ENCODE measurements at places on chromosomes 11 and 22.

GRCh38 chr22:27349456-27349855 lies 452.1 kb downstream of the MN1 start:
- DNase-seq: no peak

DNA sequence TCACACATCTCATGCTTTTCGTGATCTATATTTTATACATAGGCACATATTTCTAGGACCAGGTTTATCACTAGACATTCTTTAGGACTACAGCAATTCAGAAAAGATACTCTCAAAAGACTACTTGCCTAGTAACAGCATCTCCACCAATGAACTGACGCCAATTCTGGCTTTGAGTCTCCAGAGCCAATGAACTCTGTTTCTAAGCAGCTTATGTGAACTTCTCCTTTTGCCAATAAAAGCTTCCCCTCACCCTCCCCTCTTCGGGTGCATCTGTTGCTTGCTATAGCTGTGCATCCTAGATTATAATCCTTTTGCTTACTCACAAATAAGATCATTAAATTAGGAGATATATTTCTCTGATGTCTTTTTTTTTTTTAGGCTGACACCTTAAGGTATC lies 11.4 kb upstream of the ANKK1 start:
- DNase-seq: no peak

DNA sequence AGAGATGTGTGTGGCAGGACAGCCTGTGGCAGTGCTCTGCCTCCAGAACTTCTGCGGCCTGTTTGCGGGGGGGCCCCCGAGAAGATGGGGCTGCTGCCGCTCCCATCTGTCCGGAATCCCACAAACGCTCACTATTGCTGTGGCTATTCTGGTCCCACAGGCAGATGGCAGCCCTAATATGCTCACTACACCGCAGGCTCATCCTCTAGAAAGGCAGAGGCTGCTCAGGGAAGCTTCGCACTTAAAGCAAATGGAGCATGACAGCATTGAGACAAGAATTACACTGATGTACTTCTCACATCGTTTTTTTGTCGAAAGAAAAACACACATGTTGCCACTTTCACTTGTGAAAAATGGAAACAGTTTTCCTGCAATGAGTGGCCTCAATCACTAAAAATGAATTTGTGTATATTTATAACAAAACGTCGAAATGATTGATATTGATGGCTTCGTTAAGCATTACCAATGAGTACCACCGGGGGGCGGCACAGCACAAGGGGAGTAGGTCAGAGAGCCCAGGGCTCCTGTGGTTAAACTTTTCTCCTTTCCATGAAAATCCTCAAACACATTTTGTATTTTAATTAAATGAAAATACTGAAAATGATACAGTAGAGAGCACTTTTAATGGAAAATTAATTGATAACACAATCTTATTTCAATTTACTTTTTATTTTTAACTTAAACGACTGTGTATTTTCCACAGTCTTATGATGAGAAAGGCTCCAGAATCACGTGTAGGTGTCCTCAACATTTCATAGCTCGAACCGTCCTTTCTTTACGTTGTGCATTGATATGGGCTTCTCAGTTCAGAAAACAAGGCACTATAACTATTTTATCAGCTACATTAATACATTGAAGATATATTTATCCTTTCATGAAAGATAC lies 69.1 kb downstream of the CTTN start:
- peak; percentile 62 for DNase-seq

GRCh38 chr11:13207665-13208594 lies 69.7 kb upstream of the BMAL1 start:
- peak; percentile 44 for DNase-seq

DNA sequence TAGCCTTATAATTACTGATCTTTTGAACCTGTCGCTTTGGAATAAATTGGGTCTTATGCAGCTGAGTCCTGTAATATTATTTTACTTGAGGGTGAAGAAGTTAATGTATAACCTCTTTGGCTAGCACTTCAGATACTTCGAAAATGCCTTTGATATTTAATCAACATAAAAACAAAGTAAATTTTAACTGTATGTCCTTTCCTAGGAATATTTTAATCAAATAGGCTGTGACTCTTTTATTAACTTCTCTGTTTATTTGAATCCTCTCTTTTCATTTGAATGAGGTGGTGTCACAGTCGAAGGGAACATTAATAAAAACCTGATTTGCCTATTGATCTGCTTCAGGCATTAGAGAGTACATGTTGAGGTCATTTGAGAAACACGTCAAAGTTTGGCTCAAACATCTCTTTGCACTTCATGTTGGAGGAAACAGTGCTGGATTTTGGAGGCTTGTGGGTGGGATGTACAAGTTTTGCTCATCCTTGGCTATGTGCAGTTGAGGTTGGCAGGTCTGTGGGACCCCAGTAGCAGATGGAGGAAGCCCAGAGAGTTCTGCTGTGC lies 143.6 kb downstream of the NCAM1 start:
- DNase-seq: no peak

DNA sequence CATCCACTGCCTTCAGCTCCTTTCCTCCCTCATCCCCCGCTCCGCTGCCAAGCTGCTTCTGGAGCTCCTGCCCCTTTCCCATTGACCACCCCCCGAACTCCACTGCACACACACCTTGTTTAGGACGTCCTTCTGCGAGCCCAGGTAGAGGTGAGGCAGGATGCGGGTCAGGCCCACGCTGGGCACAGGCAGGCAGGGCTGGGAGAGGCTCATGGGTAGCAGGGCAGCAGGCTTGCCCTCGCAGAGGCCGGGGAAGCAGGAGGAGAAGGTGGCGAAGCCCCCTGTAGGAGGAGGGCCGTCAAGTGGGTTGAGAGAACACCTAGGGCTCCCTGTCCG lies 13.3 kb downstream of the DUSP8 start:
- DNase-seq: no peak

DNA sequence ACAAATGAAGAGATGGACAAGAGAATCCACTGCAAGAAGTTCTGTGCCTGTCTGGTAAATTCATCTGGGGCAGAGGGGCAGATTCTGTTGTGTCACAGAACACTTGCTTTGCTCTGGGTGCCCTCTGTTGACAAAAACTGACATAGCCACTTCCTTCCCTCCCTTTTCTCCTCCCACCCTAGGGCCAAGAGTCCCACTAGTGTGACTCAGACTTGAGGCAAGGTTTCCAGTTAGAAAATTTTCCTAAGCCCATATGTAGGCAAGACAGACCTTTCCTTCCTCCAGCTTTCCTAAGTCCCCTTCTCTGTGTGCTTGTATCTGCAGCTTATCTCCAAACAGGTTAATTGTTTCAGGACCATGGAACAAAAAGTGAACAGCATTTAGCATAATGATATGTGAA lies 106.8 kb downstream of the RBFOX2 start:
- DNase-seq: peak; percentile 84

- DNase-seq: peak; percentile 65
Measured at GRCh38 chr11:8018484-8019313, 31.6 kb downstream of the EIF3F start.

DNA sequence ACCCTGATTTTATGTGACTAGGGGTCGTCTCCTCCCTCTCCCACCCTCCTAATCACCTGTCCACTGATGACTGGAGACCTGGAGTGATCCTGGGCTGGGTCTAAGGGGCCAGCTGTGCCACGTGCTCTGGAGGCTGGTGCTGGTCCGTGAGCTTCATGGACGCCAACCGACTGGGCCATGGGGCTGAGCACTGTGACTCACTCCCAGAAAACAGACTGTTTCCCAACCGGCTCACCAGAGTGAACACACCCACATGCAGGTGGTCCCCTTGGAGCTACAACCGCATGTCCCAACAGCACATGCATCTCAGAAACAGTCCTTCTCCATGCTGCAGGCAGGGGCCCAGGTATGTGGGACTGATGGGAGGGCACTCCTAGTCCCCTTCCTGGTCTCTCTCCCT lies 14.0 kb upstream of the LMO1 start:
- no peak for DNase-seq

DNA sequence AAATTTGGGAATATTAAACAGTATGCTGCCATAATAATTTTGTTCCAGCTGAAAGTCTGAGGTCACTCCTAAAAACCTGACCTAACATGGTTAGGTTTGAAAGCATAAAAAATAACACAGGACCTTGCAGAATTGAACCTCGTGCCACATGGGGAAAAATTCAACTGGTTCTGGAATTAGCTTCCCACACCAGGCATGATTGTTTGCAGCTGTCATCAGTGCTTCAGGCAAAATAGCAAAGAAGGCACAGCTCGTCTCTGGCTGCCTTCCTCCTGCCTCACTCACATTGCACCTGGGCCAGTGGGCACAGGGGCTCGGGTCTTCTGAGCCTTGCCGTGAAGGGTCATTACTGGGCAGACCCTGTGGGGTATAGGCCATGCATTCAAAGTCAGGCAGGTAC lies 153.8 kb upstream of the ARHGAP20 start:
- DNase-seq: no peak

GRCh38 chr11:122178795-122179194 lies 62.8 kb upstream of the BLID start:
- DNase-seq: no peak

GRCh38 chr11:1410366-1411291 lies 20.9 kb downstream of the BRSK2 start:
- DNase-seq: no peak

DNA sequence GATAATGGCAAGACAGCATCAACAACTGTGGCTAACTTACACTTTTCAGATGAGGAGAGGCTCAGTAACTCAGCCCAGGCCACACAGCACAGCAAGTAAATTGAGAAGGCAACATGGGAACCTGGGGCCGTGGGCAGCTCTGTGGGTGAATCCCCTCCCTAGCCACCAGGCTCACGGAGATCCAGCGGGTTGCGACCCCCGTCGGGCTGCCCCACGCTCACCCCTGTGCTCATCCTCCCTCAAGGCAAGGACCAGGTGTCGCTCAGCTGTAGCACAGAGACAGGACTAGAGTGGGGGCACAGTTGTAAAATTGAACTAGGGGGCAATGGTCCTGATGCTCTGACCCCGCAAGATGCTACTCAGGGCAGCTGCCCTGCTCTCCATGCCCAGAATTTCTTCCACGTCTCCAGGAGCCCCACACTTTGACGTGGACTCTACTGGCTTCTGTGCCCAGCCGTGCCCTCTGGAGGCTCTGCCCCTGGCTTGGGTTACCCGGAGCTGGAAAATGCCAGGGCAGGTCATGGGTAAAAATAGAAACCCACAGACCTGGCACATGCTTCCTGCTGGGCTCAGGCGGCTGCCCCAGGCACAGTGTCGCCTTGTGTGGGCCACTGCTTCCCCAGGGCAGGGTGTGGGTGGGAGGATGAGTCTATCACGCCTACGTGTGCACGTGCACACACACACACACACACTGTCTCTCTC lies 9.0 kb downstream of the TUBA8 start:
- DNase-seq: no peak

GRCh38 chr11:97739932-97740800 lies 1280.6 kb upstream of the CNTN5 start:
- no peak for DNase-seq

DNA sequence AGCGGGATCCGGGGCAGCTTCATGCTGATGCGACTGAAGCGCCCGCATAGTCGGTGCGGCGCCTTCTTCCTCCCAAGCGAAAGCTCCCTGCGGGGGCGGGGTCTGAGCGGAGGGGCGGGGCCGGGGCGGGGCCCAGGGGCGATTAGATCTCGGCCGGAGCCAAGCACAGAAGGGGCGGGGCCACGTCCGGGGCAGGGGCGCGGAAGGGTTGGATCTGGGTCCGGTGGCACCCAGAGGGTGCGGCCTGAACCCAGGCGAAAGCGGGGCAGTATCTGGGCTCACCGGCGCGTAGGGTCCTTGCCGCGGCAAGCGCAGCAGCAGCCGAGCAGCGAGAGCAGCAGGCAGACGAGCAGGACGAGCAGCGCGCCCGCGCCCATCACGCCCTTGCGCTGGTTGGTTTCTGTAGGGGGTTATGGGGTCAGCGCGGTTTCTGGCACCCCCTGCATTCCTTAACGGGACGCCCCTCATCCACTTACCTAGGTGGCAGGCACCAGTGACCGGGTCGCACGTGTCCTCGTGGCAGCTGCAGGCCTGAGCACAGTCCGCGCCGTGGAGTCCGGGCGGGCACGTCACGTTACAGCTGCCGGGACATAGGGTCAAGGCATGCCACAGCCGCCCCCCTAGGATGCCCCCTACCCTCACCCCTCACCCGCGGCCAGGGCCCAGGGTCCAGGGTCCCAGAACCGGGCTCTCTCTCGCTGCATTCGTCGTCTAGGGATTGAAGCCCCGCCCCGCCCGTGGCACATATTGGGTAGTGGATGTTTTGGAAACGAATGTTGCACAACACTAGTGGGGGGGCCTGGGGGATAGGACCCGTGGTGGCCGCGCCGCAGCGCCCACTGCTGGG lies 8.1 kb downstream of the SCARF2 start:
- DNase-seq: no peak

- DNase-seq: peak; percentile 13
Measured at GRCh38 chr11:133835593-133836548, 9.4 kb downstream of the SPATA19 start.

DNA sequence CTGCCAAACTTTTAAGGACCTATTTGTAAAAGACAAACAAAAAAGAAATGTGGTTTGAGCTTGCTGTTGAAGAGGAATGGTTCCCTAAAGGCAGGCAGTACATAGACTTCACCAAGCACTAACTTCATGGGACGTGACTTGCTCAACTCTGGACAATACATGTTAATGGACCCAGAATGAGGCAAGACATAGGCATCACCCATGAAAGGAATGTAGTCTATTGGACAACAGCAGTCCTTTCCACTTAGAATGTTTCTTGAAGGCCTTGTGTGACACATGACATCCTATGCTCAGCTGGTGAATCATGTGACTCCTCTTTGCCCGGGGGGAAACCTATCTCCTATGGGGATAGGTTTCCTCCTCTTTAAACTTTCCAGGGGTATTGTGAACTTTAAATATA lies 246.4 kb upstream of the BLID start:
- no peak for DNase-seq

- no peak for DNase-seq
Measured at GRCh38 chr11:57903011-57903410, 120.7 kb upstream of the OR9Q1 start.

GRCh38 chr11:10864688-10865087 lies 6.8 kb upstream of the ZBED5 start:
- DNase-seq: no peak

- no peak for DNase-seq
Measured at GRCh38 chr11:120375076-120375475, 38.9 kb downstream of the ARHGEF12 start.

GRCh38 chr11:79054636-79055035 lies 386.2 kb downstream of the TENM4 start:
- no peak for DNase-seq

DNA sequence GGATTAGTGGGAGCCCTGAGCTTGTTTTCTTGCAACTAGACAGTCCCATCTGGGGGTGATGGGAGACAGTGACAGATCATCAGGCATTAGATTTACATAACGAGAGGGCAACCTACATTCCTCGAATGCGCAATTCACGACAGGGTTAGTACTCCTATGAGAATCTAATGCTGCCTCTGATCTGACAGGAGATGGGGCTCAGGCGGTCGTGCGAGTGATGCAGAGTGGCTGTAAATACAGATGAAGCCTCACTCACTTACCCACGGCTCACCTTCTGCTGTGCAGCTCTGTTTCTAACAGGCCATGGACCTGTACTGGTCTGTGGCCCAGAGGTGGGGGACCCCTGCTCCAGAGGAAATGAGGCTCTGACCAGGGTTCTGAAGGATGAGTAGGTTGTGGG lies 125.5 kb downstream of the FBXO7 start:
- no peak for DNase-seq

GRCh38 chr11:1936072-1936780 lies 10.9 kb upstream of the MRPL23 start:
- DNase-seq: no peak

- DNase-seq: no peak
Measured at GRCh38 chr22:33160525-33160924, 102.3 kb upstream of the SYN3 start.

All from urothelium cell line (cell line).